CD4-positive, alpha-beta T cell treated with Interleukin-21 for 1 hour (primary cell): ENCODE measurements at places on chromosomes 6 and 20.

GRCh38 chr6:32642720-32643106 is 5.5 kb downstream of the HLA-DQA1 start:
- no peak for DNase-seq

- no peak for DNase-seq
Measured at GRCh38 chr20:44765701-44766347, 20.2 kb downstream of the KCNK15 start.

DNA sequence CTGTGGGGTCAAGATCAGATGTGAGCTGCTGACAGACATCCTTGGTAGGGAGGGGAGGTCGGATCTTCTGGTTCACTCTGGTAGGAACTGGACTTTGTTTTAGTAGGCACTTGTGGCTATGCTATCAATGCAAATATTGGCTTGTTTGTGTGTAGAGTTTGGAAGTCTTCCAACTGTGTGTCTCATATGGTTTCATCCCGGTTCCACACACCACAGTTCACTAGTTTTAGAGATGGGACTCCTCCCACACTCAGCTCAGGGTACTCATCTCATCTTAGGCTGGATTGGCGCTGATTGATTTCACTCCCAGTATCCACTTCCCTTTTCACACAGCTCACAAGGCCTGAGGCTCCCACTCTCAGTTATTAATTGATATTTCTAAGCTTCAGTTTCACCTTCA is 161.3 kb downstream of the THBS2 start:
- no peak for DNase-seq

GRCh38 chr6:4264081-4264480 is 128.7 kb upstream of the ECI2 start:
- DNase-seq = no peak

GRCh38 chr20:25512709-25513108 is 72.6 kb downstream of the NINL start:
- DNase-seq = no peak

GRCh38 chr20:41249411-41250281 is 67.9 kb downstream of the ZHX3 start:
- no peak for DNase-seq

DNA sequence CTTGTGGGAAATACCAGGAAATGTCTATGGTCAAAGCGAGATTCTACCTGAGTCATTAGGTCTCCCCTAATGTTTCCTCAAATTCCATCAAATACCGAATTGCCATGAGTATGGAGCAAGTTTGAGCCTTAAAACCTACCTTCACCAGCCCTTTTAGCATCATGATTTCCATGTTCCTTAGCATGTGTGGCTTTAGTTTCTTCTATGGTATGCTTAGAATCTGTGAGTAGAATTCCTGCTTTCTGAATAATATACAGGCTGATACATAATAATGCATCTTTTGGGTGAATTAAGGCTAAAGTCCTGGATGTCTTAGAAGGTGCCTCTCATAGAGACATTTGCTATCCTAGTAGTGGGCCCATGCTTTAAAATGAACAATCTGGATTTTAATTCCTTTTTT is 32.0 kb downstream of the TSPYL4 start:
- no peak for DNase-seq

DNA sequence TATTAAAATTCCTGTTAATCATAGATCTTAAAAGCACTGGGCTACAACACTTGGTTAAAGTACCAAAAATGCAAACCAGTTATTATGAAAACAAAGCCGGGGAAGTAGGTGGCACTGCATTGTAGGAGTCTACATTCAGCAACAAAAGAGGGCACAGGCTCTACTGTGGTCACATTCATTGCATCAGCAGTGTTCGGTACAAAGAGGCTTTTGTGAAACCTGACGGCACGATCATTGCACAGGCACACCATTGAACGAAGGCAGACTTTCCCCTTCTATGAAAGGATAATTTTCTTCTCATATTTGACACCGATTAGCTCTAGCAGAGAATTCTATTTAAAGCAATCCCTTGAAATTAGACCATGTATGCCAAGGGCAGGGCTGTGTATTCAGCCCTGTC is 44.6 kb upstream of the AGPAT4 start:
- DNase-seq = no peak

- peak; percentile 87 for DNase-seq
Measured at GRCh38 chr20:32652739-32653526, 20.8 kb downstream of the C20orf203 start.

DNA sequence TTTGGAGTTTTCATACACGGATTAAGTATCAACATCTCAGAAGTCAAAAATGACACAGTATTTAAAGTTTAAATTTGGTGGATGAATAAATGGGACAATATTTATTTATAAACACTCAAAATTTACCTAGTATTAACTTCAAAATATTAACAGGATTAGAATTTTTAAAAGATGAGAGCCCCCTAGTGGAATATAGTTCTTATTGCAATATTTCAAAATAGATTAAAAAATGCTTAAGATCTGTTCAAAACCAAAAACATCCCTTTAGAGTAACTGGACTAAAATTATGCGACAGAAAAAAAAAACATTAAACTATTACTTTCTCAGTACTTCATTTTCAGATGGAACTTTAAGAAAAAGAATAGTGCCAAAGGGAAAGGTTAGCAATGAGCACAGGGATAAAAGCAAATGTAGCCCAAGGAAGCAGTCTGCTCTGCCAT is 56.6 kb downstream of the SNX14 start:
- peak; percentile 4 for DNase-seq

DNA sequence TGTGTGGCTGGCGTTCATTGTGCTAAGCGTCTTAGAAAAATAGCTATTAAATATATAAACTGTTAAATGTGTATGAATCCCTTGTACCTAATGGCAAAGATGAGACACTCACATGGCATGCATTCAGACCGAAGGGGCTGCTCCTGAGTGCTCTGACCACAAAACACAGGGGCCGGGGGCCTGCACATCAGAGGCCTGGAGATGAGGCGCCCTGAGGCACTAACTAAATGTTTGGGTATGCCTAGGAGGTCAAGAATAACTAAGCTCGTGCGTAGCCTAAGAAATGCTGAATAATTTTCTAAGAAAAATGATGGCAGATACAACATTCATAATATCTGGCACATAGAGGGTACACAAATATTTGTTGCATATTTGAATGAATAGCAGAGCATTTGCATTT is 92.5 kb downstream of the PSMB1 start:
- DNase-seq = no peak

DNA sequence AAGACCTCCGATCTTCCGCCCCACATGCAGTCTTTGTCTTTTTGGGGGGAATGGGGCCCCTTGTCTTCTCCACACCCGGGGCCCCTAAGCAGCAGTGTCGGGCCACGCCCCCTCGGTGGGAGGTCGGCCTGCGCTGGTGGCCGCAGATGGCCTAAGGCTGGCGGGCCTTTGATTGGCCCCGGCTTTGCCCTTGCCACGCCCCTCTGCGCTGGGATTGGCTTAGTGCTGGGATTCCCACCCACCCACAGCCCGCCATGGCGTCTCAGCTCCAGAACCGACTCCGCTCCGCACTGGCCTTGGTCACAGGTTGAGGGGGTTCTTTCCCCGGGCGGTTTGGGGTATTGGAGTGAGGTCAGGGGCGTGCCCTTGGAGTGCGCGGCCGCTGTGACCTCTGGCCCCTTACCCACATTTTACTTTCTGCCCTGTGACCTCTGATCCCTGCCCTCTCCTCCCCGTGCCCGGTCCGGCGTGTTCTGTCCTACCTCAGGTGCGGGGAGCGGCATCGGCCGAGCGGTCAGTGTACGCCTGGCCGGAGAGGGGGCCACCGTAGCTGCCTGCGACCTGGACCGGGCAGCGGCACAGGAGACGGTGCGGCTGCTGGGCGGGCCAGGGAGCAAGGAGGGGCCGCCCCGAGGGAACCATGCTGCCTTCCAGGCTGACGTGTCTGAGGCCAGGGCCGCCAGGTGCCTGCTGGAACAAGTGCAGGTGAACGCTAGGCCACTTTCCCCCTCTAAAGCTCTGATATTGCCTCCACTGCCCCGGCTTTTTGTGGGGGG is at the start of gene HSD17B8:
Gene HSD17B8, plus strand, starts transcription at position 241 of the 776 bp plus-strand sequence. Its CDS starts 14 bp downstream, at position 255.
- peak; percentile 94 for DNase-seq

DNA sequence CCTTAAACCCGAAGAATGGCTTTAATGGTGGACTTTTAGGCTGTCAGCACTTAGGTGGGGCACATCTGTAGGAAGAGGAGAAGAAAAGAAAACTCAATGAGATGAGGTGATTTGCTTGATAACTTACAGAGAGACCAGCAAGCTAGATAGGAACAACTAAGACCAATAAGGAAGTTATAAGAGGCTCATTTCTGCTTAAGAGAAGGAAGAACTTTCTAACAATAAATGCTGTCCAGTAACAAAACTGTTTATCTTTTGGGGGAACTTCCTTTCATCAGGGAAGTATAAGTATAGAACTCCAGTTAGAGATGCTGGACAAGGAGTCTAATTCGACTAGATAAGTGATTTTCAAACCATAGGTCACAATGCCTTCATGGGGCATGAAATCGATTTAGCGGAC is 107.2 kb upstream of the SIRPA start:
- DNase-seq = no peak

- no peak for DNase-seq
Measured at GRCh38 chr6:44386364-44386928, 1.1 kb upstream of the CDC5L start.

DNA sequence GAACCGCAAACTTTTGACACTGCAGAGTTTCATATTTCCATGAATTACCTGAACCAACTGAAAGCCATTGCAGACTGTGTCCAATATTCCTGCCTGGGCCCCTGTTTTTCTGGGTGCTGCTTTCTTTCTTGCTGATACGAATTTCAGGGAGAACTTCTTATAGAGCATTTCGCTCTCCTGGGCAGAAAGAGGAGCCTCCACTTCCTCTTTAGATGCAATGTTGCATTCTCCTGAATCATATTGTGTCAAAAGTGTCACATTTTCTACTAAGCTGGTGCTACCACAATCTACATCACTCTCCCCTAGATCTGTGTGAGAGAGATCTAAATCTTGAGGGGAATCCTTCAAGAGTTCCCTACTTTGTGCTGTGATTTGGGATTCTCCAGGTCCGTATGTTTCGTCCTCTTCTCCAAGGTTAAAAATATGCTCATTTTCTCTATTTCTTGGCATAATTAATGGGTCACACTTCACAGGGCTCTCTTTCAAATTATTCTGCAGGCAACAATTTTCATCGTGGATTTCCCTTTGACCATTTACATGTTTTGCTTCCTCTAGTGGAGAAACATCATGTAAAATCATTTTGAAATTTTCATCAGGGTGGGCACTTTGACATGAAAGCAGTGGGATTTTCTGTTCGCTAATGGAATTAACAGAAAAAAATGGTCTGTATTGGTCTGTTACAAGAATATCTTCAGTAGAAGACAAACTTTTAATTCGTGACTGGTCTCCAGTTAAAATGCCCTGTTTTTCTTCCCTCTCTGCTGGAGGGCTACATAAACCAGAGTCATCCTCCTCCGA is 102.3 kb downstream of the DST start:
- DNase-seq = no peak

DNA sequence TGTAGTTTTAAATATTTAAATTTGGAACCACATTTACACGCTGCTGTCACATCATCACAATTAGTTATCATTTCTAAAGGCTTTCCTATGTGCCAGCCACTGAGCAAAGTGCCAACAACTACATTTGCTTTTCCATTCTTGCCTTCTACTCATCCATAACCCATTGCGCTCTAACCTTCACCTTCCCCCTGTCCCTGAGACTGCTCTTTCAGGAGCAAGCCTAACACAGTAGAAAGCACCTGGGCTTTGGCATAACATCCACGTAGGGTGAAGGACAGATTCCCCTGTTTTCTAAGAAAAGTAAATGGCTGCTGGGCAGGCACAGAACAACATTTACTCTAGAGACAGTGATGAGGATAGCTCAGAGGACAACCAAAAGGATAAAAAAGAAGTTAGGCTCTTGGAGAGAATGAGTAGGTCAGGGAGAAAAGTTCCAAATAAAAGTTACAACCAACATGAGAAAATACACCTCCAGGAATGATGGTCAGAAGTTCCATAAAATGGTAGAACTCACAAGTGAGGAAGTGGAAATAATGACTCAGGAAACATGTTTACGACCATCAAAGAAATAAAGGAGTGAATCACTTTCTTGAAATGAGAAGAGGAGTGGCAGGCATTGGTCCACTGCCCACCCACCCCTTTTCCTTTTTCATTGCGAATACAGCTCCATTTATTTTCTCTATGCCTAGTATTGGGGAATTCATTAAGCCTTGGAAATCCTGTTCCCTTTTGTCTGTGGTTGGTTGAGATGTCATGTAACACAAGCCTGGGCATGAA is 77.2 kb downstream of the PFDN4 start:
- DNase-seq = no peak

- DNase-seq = no peak
Measured at GRCh38 chr6:38177882-38178583, 358.5 kb downstream of the ZFAND3 start.

- DNase-seq = peak; percentile 19
Measured at GRCh38 chr20:32484225-32484957, 100.7 kb downstream of the NOL4L start.

DNA sequence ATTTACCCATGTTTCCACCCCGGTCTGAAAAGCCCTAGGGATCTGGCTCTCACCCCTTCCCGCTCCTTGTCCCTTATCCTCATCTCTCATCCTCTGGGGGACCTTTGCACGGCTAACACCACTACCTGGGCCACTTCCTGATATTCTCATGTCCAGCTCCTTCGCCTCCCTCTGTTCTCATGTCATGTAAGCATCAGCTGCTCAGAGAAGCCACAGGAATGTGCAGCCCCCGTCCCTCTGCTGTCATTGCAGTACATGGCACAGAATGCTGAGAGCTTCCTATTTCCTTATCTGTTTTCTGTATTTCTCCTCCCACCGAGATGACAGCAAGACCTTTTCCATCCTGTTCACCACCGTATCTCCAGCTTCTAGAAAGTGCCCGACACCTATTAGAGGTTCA is 102.4 kb downstream of the MTHFD1L start:
- DNase-seq = no peak

DNA sequence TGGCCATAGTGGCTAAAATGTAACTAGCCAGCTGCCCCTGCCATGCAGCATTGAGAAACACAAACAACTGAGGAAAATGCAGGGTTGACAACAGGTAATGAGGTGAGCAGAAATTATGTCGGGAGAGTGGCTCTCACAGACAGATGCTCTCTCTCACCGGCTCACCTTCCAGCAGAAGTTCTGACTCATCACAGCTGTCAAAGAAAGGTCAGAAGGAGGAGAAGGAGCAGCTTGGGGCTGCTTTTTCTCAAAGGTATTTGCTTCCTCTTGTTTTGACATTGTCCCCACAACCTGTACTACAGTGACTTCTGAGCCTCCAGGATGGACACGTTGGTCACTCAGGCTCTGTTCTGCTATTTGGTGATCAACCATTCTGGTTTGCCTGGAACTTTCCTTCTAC is 190.5 kb upstream of the HEY2 start:
- no peak for DNase-seq

GRCh38 chr6:79115553-79116182 is 37.6 kb upstream of the PHIP start:
- no peak for DNase-seq

GRCh38 chr6:80186082-80186481 is 79.6 kb downstream of the BCKDHB start:
- no peak for DNase-seq
